ENCODE measurements at places on chromosomes 1 and 21.

GRCh38 chr21:38388203-38388602 lies 110.1 kb downstream of the ERG start:
- DNase-seq = no peak

DNA sequence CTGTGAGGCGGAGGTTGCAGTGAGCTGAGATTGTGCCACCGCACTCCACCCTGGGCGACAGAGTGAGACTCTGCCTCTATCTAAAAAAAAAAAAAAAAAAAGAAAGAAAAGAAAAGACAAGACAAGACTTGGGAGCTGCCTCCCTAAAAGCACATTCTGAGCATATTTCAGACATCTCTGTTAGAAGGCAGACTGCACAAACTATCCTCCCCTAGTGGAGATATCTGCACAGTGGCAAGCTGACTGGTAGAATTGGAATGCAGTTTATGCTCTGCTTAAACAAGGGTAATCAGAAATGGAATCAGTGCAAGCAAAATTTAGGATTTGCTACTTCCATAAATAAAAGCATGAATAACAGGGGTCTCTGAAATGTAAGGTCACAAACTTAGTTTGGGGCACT lies 31.8 kb downstream of the GNG4 start:
- DNase-seq = no peak

- DNase-seq = no peak
These were observed 7.6 kb downstream of the MAN1C1 start for GRCh38 chr1:25624156-25624555.

DNA sequence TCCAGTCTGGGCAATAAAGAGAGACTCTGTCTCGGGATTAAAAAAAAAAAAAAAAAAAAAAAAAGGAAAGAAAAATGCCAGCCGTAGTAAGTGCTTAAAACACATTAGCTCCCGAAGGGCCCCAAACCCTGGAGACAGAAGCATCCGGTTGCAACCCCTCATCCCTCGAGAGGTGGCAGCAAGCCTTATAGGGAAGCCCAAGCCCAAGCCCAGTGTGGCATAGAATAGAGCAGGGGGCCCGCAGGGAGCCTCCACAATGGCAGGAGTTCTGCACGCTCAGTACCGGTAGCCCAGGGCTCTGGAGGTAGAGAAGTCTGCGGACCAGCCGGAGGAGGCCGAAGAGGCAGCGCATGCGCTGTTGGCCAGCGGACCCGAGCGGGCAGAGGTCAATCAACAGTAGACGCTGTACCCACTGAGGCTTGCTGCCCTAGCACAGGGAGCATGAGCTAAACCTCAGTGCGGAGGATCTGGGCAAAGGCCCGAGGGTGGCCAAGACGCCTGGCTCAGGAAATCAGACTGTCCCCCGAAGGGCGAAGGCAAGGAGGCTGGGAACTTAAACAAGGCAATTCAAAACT lies 34.1 kb upstream of the C1orf198 start:
- DNase-seq = no peak

GRCh38 chr1:5975133-5975880 lies 16.9 kb downstream of the NPHP4 start:
- DNase-seq = no peak

DNA sequence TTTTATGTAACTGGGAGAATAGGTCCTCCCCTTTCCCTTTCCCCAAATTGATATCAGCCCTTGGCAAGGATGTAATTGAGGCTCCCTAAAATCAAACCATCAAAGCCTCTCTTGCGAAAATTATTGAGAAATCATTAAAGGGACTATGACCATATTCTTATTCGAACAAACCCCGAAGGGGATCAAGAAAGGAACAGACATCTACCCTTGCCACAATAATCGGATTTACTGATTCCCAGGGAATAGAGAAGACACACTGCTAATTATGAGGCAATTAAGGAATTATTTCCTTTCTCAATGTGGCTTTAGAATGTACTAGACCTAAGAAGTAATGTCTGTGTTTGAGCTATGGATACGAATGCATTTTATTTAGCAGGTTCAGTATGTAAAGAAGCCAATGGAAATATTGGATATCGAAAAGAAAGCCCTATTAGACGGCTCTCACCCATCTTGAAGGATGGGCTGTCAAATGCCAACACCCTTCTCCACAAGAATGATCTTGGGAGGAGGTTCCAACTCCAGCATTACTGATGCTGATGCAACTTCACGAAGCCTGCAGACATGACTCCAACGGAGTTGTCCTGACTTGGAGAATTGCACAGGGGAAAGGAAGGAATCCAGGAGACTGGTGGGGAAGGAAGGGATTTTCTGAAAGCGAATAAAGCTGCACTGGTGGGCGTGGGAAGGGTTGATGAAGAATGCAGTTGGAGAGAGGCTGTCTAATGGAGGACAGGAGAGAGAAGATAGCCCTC lies 11.6 kb upstream of the PTPRF start:
- DNase-seq = no peak
